ENCODE measurements at places on chromosomes 1 and 21. TPM values are rescaled to one million over a fixed set of nuclear protein-coding genes. Genes with fewer than 3 reads are reported as not detected.

- no peak for DNase-seq
These were observed 480.0 kb upstream of the PKN2 start for GRCh38 chr1:88204111-88204510.

DNA sequence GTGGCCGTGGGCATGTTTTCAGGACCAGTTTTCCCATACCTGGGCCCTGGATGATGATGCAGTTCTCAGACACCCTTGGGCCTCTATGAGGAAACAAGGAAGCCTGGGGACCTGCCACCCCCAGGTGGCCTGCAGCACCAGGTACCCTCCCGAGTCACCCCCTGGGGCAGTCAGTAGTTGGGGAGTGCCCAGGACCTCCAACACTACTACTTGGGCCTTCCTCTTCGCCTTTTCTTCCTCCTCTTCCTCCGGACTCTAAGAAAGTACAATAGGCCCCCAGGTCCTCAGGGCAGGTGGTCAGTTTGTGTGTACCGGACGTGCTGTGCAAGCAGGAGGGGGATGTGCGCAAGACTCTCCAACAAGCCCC, 11.9 kb upstream of the SRARP start:
- no peak for DNase-seq

GRCh38 chr1:71660411-71660810, 579.6 kb upstream of the ZRANB2 start:
- no peak for DNase-seq

GRCh38 chr21:26123012-26123411, 47.6 kb downstream of the APP start:
- DNase-seq = no peak

GRCh38 chr1:8455700-8456307, 137.9 kb downstream of the SLC45A1 start:
- peak; percentile 40 for DNase-seq

DNA sequence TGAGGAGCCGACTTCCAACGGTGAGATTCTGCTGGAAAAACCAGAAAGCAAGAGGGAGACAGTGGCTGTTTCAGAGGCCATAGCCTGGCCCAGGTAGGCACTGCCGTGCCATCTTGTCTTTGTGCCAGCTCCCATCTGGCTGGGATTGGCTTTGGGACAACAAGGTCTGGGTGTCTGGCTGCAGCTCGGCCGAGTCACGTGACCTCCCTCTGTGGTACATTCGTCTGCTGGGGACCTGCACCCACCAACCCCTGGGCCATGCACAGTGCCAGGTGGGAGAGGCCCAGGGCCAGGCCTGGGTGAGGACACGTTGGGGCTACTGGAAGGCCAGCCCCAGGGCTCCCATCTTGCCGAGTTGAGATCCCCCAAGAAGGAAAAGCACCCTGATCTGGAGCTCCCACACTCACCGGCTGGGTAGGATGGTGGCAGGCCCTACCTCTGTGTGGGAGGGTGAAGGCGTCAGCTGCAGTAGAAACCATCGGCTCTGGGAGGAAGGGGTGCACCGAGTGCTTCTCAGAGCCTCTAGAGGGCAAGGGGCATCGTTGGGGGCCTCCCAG, 25.3 kb upstream of the TTC34 start:
- no peak for DNase-seq

DNA sequence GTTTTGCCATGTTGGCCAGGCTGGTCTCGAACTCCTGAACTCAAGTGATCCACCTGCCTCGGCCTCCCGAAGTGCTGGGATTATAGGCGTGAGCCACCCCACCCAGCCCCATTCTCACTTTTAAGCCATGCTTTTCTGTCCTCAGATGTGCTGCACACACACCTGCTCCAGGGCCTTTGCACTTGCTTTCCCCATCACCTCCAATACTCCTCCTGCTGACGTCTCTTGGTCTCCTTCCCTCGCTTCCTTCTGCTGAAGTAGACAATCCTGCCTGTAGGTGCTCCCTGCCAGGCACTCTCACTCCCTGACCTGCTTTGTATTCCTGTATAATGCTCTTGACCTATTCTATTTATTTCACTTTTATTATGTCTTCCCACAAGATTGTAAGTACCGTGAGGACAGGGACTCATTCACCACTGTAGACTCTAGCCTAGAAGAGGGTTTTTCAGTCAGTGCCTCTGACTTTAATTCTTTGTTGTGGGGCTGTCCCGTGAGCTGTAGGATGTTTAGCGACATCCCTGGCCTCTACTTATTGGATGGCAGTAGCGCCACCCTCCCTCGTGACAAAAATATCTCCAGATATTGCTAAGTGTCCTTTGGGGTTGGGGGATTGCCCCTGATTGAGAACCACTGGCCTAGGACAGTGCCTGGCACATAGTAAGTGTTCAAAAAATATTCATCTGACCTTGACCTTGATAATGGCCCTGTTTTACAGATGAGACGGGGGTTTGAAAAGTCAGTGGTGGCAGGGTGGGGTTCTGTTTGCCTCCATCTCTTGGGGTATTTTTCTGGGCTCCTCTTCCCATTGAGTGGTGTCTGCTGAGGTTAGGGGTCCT, 4.6 kb downstream of the TNFRSF1B start:
- no peak for DNase-seq

DNA sequence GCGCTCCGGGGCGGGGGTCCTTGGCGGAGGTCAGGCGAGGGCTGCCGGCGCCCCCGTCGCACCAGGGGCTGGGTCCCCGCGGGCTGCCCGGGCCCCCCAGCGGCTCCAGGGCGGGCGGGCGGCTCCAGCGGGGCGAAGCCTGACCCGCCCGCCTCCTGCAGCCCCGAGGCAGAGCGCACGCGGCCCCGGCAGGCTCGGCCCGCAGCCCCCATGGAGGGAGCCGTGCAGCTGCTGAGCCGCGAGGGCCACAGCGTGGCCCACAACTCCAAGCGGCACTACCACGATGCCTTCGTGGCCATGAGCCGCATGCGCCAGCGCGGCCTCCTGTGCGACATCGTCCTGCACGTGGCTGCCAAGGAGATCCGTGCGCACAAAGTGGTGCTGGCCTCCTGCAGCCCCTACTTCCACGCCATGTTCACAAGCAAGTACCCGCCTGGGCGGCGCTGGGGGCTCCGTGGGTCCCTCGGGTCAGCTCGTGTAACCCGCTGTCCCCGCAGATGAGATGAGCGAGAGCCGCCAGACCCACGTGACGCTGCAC, 817 bp downstream of the KLHL17 start:
- DNase-seq = no peak

DNA sequence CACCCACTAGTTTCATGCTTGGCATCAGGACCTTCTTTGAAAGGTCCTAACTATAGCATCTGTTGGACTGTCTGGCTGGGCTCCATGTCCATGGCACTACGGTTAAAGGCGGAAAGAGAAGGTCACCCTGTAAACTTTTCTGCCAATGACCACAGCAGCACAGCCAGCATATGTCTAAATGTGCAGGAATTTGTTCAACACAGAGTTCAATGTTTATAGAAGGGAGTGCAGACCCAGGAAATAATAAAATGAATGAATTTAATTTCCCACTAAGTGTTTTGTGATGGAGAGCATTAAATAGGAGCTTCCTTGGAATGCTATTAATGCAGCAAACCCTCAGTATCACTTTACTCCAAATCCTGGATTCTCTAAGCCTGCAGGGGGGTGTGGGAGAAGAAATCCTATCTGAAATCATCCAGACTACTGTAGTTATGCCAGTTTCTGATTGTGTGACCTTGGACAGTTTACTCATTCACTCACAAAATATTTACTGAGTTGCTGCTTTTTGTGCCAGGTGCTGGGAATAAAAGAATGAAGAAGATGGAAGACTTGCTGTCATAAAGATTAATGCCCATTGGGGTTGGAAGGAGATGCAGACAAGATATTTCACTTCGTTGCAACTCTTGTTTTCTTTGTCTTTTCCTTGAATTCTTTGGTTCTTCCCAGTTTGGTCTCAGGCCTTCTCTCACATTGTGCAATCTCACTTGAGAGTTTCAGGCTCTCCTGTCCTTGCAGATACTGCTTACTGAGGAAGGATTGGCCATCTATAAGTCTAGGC, 195.0 kb downstream of the ROR1 start:
- DNase-seq = no peak

DNA sequence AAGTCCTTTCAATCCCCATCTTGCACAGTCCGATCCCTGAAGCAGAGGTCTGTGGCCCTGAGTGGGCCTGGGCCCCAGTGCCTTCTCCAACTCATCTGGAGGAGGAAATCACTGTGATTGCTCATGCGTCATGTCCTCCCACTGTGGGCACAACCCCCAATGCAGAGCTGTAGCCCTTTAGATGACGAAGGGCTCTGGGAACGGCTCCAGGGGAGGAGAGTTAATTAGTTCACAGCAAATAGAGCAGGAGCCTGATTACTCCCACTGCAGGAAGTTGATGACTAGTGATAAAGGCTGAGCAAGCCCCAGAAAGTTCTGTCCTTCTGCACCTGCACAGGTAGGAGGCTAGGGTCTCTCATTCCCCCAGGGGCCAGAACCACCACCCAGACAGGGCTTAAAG, 111.5 kb downstream of the CCDC185 start:
- peak; percentile 84 for DNase-seq

DNA sequence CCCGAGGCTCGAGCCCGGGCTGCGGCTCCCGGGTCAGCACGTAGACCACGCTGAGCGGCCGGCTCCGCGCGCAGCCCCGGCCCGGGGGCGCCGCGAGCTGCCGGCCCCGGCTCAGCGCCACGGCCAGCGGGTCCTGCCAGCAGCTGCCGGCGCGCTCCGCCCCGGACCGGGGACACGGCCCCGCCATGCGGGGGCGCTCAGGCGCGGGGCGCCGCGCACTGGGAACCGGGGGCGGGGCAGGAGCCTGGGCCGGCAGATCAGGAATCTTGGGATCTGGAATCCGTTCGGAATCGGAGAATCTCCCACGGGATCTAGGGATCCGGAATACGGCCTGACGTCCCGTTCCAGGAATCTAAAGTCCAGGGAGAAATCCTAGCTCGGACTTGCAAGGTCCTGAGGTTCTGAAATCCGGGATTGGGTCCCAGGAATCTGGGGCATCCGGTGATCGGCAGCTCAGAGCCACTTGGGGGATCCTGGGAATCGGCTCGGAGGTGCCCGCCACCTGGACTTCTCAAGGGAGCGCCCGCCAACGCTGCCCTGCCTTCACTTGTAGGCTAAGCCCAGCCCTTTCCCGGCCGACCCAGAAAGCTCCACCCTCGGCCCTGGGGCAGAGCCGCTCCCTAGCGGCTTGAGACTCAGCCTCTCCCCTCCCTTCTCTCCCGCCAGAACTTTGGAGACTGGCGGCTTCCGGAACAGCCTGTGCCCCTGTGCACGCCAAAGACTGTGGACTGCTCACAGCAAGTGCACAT, at the start of gene MAP3K6:
Gene MAP3K6 (minus strand): TSS at position 551 of the 749 bp plus-strand sequence. CDS start 364 bp downstream, at position 187.
- DNase-seq = peak; percentile 82

DNA sequence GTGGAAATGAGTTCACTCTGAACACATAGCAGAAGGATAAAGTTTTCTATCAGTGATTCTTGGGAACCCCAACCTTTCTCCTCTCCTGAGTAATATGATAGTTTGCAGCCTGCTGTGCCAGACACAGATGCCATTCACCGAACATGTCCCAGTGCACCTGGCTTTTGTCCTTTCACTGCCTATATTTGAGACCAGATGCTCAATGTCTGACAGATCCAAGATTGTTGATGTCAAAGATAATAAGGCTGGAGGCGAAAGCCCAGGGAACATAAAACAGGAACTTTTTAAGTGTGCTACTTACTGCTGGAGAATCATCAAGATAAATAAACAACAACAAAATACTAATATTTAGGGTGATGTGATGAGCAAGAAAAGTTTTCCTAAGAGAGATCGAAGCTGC, 139.3 kb downstream of the TIAM1 start:
- DNase-seq = no peak

DNA sequence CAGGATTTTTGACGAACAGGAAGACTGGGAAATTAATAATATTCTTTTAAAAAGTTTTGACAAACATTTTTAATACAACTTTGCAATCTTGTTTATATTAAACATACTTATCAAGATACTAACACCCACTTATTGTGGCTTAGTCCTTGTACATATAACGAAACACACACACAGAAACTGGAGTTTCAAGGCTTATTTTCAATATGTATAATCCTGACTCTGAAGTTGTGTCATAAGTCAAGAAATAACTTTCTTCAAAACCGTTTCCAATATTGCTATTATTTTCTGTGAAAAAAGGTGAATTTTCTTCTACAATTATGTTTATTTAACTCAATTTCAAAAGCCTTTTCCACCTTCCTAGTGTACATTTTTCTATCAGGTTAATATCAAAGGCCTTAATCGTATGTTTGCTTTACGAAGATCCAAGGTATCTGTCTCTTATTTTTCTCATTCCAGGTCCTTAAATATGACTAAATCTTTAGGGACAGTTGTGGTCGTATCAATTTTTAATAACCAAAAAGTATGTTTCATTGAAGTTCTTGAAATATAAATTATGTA, 1.8 kb downstream of the CDKN2C start:
- no peak for DNase-seq

DNA sequence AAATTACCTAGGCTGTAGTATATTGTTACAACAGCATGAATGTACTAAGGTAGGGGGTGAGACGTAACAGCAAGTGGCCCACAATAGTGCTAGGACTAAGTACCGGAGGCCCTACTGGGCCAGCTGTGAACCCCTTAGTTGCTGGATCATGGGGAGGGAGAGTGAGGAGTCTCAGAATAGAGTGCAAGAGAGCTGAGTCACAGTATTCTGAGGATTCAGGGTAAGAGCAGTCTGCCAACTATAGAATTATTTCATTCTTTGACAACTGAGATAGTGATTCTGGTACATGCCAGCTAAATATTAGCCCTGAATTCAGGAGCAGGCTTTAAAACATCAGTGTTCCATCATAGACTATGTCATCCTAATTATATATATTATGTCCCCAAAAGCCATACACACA, 218.7 kb downstream of the TM2D1 start:
- DNase-seq = no peak

DNA sequence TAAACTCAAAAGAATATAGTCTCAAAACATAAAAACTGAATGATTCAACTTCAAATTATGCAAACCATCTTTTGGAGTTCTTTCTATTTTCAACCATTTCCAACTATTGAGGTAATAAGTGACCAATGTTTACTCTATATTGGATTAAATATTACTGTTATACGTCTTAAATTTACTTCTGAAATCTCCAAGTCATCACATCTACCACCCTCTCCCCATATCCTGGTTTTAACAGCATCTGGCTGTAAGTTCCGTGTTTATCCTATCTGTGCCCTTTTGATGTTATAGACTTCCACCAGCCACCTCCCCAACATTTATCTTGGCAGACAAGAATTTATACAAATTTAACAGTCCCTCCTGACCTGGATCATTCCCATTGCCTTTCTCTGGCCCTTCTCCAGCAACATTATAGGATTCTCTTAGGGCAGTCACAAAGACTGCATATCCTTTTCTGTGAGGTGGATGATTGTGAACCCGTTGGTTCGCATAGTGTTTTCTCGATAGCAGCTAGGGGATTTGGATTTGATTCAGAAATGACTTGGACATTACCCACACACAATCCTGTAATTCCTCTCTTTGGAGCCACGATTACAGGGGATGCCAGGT, 313.4 kb upstream of the FMN2 start:
- DNase-seq = no peak

The PIP5K1A gene
- 73.3 TPM for polyA plus RNA-seq

The TRIM46 gene
- 6.2 TPM for polyA plus RNA-seq

The ENAH gene
- polyA plus RNA-seq = 255 TPM

The S100A1 gene
- polyA plus RNA-seq = 1.8 TPM

The DAP3 gene
- 135 TPM for polyA plus RNA-seq

The CTBS gene
- polyA plus RNA-seq = 14.1 TPM

The CSMD2 gene
- 0.20 TPM for polyA plus RNA-seq

The SLAMF9 gene
- polyA plus RNA-seq = not detected

The OR6K3 gene
- polyA plus RNA-seq = not detected

The ZFP69B gene
- 5.6 TPM for polyA plus RNA-seq

The FMN2 gene
- 1.2 TPM for polyA plus RNA-seq

The CENPF gene
- 57.5 TPM for polyA plus RNA-seq

The PACC1 gene
- polyA plus RNA-seq = 7.7 TPM

The TENT5C gene
- 14.2 TPM for polyA plus RNA-seq

The OR6N1 gene
- not detected for polyA plus RNA-seq
